ENCODE measurements at places on chromosomes 5 and 9.
A peak's percentile ranks its signal among the peaks of the same experiment; 100 is the strongest.

DNA sequence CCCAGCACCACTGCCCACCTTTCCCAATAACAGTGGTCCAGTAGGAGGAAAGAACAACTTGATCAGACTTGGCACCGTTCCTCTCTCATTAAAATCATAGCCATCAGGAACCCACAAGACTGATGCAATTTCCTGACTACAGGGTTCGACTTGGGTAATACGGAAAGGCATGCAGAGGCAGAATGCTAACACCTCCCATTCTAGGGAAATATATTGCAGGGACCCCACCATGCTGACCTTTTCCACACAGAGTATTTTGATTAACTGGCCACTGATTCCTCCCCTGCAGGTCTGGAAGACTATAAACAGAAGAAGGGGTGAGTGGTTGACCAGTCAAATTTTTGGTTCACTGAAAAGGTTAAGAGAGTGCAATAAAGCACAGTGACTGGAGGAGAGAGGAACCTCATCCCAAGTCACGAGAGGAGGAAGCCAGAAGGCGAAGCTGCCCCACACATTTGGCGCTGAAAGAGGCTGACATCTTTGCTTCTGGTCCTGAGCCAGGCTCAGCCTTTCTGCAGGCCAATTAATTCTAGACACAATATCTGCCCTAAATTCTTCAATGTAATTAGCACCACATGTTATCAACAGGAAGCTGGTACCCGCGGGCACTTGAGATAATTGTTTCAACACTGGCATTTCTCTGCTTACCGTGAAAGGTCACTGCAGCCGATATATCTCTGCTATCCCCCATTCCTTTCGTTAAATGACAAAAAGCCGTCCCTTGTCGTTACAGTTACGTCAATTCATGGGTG lies 64.7 kb upstream of the SPOCK1 start:
- peak; percentile 15 for DNase-seq

GRCh38 chr5:88889189-88890069 lies 6.4 kb upstream of the MEF2C start:
- peak; percentile 59 for DNase-seq

DNA sequence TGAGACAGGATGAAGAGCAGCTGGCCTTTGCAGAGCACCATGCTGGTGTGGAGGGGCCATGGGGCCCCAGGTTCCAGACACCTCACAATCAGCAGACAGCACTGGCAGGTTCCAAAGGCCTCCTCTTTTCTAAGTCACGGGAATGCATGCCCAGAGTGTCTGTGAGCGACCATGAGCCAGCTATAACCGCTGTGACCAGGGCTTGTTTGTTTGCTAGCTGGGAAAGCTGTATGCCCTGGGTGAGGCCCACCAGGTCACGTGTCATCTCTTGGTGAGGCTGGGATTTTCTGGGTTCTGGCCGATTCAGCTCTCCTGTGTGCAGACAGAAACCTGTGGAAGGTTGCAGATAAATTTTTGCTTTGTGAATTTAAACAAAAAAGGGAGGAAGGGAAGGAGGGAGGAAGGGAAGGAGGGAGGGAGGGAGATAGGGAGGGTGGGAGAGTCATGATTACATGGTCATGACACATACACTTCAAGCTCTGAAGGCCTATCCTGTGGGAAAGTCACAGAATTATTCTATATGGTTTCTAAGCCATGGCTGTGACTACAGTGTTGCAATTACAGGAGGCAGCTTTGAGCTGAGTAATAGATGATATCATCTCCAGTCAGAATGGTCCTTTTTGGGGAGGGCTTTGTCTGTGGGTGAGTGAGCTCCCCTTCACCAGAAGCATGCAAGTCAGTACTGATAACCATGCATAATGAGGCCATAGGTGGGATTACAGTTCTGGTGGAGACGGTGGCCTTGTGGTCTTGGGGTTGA lies 37.2 kb downstream of the PAPPA start:
- DNase-seq, result no peak

- no peak for DNase-seq
Measured at GRCh38 chr5:133121080-133121479, 69.3 kb downstream of the HSPA4 start.

GRCh38 chr9:136587145-136587943 lies 41.5 kb upstream of the NOTCH1 start:
- DNase-seq, result peak; percentile 33

DNA sequence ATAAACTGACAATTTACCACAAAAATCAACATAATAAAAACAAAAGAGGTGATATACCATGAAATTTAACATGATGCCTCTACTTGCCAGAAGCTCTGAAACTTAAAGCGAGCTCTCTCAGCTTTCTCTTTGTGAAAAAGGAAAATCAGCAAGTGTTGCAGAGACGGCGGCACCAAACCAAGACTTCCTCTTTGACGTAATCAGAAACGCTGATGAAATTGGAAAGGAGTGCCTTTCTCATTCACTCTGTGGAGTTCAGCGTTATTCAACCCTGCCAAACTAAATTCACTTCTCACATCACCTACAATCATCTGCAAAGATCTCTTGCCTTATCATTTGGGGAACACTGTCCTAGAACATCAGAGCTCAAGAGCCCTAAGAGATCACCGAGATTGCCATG lies 32.2 kb downstream of the ANXA6 start:
- peak; percentile 50 for DNase-seq

- no peak for DNase-seq
Measured at GRCh38 chr5:145408048-145408341, 427.1 kb downstream of the PRELID2 start.

GRCh38 chr9:92534674-92535073 lies 1.1 kb downstream of the ECM2 start:
- DNase-seq, result peak; percentile 14

GRCh38 chr9:22649384-22649783 lies 202.8 kb downstream of the DMRTA1 start:
- no peak for DNase-seq

DNA sequence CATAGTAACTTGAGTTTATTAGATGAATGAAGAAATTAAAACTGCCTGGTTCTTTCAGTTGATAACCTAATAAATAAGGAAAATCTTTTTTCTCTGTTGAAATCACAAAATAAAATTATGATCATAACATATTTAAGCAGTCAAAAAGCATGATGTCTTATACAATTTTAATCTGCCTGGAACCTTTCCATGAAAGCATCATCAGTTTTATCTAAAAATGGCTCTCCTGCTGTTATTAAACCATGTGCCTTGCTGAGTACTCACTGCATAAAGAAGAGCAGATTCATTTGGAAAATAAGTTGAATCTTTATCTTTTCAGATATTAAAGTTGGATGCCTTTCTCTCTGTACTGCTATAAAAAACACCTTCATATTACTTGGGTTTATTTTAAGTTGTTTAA lies 148.8 kb downstream of the SLC24A2 start:
- DNase-seq, result no peak

GRCh38 chr5:177523711-177524538 lies 7.2 kb upstream of the DDX41 start:
- no peak for DNase-seq

- peak; percentile 82 for DNase-seq
Measured at GRCh38 chr5:141882594-141883183, 4.5 kb upstream of the PCDH1 start.

- DNase-seq, result no peak
Measured at GRCh38 chr5:33936381-33937016, at the start of gene RXFP3. Gene RXFP3, plus strand, starts transcription at chr5:33936386. Its CDS starts 355 bp downstream, at chr5:33936741.

DNA sequence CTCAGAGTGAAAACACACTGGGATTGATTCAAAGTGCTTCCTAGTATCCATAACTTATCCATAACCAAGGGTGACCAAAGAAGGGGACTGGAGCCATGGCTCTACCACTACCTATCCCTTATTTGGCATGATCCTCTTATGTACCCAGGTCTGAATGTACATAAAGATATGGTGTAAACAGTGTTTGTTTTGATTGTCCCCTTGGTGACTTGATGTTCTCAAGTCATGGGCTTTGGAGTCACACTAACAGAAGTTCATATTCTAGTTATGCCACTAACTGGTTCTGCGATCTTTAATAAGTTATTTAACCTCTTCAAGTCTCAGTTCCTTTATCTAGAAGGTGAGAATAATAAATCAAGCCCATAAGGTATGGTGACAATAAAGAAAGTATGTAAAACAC lies 283.4 kb upstream of the PTGER4 start:
- DNase-seq, result no peak

DNA sequence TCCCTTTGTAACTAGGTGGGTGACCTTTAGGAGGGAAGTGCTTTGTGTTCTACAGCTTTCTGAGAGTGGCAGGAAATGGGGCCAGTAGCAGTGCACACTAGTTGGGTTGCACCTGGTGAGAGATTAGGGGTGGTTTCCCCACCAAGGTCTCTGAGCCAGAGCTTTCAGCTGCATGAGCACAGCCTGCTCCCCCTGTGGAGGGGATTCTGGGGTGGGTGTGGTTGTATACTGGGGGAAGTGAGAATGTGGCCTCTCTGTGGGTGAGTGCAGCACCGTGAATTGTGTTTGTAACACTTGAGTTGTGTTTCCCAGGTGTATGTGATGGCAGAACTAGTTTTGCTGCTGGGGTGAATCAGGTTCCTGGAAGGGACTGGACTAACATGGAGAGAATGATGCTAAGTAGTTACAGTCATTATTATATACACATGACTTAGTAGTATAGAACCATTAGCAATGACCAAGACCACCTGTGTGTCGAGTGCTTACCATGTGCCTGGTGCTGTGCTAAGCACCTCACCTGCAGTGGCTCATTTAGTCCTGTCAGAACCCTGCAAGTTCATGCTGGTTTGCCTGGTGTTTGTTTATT lies 11.8 kb upstream of the CXXC5 start:
- no peak for DNase-seq

- no peak for DNase-seq
Measured at GRCh38 chr5:169350016-169350415, 49.1 kb upstream of the SLIT3 start.

DNA sequence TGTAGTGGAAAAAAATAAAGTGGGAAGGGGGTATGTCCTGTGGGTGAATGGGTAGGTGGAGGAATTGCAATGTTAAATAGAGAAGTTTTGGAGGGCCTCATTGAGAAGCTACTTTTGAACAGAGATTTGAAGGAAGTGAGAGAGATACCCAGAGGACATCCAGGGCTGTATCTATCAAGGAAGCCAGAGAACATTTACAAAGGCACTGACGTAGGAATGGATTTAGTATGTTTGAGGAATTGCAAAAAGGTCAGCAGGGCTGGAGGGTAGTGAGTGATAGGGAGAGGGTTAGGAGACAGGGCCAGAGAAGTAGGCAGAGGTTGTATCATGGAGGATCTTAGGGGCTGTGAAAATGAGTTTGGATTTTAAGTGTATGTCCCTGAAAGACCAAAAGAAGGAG lies 13.9 kb downstream of the PTTG1 start:
- no peak for DNase-seq

GRCh38 chr5:97141031-97141430 lies 1.4 kb downstream of the LIX1 start:
- DNase-seq, result peak; percentile 45

DNA sequence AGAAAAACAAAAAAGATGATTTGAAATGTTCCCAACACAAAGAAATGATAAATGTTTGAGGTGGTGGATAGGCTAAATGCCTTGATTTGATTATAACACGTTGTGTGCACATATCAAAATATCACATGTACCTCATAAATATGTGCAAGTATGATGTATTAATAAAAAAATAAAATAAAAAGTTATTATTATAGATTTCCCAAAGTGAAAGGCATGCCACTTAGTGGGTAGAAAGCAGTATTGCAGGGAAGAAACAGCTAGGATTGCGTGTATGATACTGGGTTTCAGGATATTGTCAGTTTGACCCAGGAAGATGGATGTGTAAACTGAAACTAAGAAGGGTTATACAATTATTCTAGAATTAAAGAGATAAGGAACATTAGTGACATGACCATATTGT lies 3.6 kb upstream of the TMEM38B start:
- DNase-seq, result no peak

DNA sequence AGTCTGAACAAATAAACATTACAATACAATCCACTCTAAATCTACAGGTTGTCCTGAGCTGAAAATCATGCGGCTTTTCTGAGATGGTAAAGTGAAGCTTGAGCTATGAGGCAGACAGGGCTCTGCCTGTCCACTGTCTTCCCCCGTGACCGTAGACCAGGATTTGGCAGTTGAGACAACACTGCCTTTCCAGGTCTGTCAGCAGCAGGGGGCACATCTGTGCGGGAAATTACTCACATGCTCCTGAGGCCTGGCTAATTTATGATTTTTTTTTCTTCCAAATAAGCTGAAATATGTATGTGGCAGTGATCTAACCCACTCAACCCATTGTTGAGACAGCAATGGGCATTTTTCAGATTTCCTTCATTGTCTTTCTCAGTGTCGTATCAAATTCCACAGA lies 307.9 kb downstream of the FBXL7 start:
- DNase-seq, result peak; percentile 82

DNA sequence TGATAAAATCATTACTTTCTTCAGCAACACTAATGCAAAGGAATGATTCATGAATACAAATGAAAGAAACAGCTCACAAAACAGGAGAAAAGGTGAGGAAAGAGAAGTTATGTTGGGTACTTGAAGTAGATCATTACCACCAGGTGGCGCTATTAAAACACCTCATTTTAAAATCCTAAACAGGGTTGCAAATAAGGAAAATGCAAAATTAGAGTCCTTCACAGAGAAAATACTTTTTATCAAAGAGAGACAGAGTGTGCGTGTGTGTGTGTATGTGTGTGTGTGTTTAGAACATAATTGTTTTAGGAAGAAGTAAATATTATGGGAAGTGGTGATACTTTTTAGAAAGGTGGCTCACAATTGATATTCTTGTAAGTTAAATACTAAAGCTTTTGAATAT lies 49.5 kb upstream of the CD180 start:
- peak; percentile 96 for DNase-seq

DNA sequence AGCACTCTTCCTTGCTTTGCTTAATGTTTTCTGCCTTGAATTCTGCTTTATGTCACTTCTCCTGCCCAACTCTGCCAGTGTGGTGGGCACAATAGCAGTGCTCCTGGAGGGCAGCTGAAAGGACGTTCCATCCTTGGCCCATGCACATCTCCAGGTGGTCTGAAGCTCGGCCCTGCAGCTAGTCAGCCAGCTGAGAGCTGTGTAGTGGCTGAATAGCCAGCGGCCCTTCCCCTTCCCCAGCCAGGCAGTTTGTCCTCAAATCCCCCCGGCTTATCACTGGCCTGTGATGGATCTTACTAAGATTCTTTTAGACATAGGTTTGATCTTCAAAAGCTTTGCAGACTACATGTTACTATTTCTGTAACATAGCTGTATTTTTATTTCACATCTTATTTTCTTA lies 42.7 kb upstream of the ANGPTL2 start:
- no peak for DNase-seq

GRCh38 chr5:172860520-172861443 lies 26.7 kb downstream of the ERGIC1 start:
- DNase-seq, result peak; percentile 88

DNA sequence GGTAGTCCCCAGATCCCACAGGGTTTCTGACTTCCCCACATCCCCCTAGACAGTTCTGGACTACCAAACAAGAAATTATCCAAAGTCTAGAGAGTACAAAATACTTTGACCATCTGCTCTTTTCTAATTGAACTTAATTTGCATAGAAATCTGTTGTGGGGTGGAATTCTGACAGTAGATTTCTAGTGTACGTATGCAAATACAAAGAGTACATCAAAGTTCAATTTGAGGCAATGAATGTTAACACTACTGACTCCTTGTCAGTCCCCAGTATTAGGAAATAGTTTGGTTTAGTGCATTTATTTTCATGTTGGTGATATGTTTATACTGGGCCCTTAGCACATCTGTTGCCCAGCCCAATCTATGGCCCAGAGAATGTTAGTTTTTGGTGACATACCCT lies 292.6 kb downstream of the CETN3 start:
- DNase-seq, result no peak

Measured in pons (tissue), 1 donor.